AG04449 (cell line): ENCODE measurements at places on chromosomes 16 and 17.
A peak's percentile ranks its signal among the peaks of the same experiment; 100 is the strongest.

DNA sequence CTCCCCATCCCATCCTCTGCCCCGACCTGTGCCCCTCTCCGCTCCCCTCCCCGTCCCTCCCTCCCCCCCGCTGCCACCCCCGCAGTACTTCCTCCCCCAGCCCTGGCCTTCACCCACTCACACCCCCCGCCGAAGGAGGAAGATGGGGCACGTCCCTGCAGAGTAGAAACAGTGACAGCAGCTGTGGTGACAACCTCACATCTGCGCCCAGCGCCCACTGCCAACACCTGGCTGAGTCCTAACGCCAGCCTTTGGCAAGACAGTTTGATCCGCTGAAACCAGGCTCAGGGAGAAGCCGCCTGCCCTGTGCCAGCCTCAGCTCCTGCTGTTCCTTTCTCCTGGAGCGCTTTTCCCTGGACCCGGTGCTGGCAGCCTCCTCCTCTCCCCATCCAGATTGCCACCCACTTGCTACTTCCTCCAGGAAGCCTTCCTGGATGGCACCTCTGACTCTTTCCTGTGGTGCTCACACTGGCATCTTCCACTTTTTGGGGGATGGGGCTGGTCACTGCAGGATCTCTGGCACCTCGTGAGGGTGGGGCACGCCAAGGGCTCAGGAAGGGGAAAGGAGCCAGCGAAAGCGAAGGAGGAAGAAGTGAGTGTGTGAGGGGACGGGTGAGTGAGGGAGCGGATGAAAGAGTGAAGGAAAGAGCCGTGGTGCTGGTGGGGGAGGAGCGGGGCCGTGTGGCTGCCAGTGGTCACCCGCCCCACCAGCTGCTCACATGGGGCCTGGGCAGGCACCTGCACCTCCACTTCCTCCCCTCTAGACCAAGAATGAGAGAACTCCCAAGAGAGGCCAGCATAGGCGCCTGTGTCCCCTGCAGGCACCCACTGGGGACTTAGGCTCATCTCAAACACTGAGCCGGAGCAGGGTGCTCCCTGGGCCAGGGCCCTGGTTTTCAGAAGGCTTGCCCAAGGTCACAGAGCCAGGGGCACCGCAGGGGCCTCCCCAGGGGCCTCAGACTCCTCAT, 27.0 kb downstream of the ZFPM1 start:
- no peak for DNase-seq

DNA sequence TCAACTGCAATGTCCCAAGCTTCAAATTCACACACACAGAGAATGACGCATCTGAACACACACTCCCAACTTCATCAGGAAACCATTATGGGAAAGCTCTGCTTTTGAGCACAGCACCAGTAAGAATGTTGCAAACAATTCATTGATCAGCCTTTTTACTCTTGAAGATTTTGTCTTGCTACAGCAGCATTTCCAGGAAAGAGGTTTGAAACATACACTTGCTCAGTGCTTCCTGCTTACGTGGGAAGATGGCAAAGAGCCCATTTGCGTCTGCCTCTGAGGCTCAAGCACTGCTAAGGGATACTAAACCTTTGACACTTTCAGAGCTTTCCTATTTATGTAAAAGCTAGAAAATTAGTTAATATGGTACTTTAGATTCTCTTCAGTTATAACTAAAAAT, 77.2 kb upstream of the MON1B start:
- no peak for DNase-seq

- no peak for DNase-seq
Measured at GRCh38 chr16:15981382-15981781, 32.0 kb downstream of the ABCC1 start.

GRCh38 chr17:79152636-79153035, 78.0 kb downstream of the ENGASE start:
- no peak for DNase-seq

- DNase-seq = no peak
Measured at GRCh38 chr17:33109336-33110072, 117.9 kb downstream of the SPACA3 start.

DNA sequence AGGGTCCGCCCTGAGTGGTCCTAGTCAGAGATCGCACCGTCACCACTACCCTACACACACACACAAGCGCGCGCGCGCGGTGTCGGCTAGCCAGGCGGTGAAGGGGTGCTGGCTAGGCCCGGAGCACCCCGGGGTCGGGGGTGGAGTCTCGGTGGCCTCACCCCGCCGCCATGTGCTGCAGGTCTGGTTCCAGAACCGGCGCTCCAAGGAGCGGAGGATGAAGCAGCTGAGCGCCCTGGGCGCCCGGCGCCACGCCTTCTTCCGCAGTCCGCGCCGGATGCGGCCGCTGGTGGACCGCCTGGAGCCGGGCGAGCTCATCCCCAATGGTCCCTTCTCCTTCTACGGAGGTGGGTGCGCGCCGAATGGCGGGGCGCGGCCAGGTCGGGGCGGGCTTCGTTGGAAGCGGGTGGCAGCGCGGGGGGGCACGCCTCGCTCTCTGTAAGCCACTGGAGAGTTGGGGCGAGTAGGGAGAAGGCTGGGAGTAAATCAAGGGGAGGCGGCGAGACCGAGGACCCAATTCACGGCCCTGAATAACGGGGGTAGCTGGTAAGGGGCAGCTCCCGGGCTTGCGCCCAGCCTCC, 4.8 kb downstream of the LHX1 start:
- DNase-seq = no peak

DNA sequence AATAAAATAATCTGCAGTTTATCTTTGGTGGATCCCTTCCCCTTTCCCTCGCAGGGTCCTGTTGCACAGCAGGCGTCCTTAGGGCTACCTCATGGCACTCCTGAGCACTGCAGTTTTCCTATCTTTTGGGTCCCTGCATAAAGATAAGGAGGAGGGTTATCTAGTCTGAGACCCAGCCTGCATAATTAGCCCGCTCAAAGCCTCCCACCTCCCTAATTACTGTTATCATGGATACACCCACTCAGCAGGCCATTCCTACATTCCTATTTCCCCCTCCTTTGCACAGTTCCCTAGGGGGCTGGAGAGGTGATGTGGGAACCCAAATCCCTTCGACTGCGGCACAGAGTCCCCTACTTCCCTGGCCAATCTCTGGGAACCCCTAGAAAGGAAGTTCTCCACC, 5.1 kb upstream of the CLUH start:
- DNase-seq = no peak

GRCh38 chr17:65020284-65020683, 36.3 kb downstream of the GNA13 start:
- DNase-seq = peak; percentile 63

GRCh38 chr17:20205609-20206008, 196.4 kb downstream of the SPECC1 start:
- no peak for DNase-seq

- DNase-seq = no peak
Measured at GRCh38 chr17:48751172-48751571, 22.6 kb upstream of the HOXB13 start.
